Cortex of kidney (tissue), 1 donor: ENCODE measurements at places on chromosomes 2 and 18.

- DNase-seq = no peak
Observed at GRCh38 chr2:88698498-88699233, 7.2 kb downstream of the RPIA start.

DNA sequence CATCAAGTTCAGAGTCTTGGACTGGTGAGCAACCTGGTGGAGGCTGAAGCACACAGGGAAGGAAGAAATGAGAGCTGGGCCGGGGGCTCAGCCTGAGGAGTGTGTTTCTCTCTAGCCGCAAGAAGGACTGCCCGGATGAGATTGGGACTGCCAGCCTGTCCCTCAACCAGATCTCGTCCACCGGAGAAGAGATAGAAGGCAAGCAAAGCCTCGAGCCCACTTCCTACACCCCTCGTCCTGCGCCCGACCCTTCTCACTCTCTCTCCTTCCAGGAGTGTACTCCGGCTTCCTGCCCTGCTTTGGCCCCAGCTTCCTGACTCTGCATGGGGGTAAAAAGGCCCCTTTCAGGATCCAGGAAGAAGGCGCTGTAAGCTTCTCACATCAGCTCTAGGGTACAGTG is 26.2 kb downstream of the FER1L5 start:
- DNase-seq = no peak

GRCh38 chr18:75070625-75071483 is 138.1 kb downstream of the PTGR3 start:
- DNase-seq = no peak

- no peak for DNase-seq
Observed at GRCh38 chr2:23235292-23235691, 149.7 kb upstream of the KLHL29 start.

DNA sequence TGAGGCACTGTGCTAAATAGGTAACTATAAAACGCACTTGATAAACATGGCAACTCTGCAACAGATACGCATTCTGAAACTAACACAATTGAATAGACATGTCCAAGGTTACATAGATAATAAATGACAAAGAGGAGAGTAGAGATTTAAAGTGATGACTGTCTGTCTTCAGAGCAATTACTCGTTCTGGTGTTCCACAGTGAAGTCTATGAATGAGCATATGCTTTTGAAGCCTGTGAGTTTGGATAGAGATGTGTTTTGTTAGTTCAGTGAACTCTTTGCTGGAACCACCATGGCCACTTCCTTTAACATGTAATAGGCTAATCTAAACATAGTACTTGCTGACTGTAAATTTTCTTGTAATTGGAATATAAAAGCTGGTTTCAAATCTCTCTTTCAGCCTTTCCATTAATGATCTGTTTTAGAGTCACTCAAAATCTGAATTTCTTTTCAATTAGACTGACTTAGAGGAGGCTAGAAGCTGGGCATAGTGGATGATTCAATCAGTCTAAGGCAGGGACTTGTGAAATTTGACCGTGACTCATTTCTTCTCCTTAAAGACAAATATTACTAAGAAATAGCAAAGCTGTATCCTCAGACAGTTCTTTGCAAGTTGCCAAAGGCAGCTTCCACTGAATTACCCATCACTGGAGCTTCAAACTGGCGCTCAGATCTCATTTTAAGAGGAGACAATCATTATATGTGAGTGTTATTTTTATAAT is 1130.1 kb upstream of the CELF4 start:
- DNase-seq = no peak

GRCh38 chr2:64913357-64913869 is 75.8 kb upstream of the SLC1A4 start:
- DNase-seq = no peak

- DNase-seq = no peak
Observed at GRCh38 chr18:32280188-32280783, 90.4 kb downstream of the MEP1B start.

DNA sequence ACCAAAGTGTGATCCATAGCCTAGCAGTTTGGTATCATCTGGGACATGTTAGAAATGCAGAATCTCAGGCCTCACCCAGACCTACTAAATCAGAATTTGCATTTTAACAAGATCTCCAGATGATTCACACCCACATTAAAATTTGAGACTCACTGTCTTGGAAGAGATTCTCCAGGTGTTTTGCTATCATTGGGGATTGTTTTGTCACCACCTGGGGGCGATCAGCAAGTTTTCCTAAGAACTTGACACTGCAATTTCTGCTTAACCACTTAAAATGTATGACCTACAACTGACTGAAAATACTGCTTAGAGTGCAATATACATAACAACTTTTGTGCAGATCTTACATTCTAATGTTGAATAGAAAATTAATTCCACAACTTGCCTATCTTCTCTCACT is 18.9 kb upstream of the ITGA4 start:
- DNase-seq = no peak
